Muscle of leg (tissue), 16 donors: ENCODE measurements at places on chromosomes 13 and 19. TPM values are rescaled to one million over a fixed set of nuclear protein-coding genes. Genes with fewer than 3 reads are reported as not detected.
A peak's percentile ranks its signal among the peaks of the same experiment; 100 is the strongest.

GRCh38 chr13:108917581-108917980 lies 288.2 kb downstream of the MYO16 start:
- peak; percentile 62 for DNase-seq

- peak; percentile 31 for DNase-seq
Measured at GRCh38 chr13:24148414-24149235, 11.9 kb upstream of the SPATA13 start.

- DNase-seq: no peak
Measured at GRCh38 chr19:10113964-10114650, 2.6 kb downstream of the P2RY11 start.

DNA sequence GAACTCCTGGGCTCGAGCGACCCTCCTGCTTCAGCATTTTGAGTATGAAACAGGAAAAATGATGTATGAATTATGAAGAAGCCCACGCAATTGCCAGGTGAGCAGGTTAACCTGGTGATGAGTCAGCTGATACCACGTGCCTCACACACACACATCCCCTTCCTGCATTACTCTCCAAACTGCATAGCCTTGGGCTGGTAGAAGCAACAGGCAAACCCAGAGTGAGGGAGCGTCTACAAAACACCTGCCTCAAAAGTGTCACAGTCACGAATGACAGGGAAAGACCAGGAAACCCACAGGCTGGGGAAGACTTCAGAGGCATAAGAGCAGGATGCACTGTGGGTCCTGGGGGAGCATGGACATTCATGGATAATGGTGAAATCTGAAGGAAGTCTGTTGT lies 192.8 kb upstream of the IRS2 start:
- no peak for DNase-seq

GRCh38 chr13:55653497-55653896 lies 1487.2 kb upstream of the PRR20A start:
- DNase-seq: no peak

- DNase-seq: no peak
Measured at GRCh38 chr13:28485551-28485950, 9.4 kb downstream of the FLT1 start.

DNA sequence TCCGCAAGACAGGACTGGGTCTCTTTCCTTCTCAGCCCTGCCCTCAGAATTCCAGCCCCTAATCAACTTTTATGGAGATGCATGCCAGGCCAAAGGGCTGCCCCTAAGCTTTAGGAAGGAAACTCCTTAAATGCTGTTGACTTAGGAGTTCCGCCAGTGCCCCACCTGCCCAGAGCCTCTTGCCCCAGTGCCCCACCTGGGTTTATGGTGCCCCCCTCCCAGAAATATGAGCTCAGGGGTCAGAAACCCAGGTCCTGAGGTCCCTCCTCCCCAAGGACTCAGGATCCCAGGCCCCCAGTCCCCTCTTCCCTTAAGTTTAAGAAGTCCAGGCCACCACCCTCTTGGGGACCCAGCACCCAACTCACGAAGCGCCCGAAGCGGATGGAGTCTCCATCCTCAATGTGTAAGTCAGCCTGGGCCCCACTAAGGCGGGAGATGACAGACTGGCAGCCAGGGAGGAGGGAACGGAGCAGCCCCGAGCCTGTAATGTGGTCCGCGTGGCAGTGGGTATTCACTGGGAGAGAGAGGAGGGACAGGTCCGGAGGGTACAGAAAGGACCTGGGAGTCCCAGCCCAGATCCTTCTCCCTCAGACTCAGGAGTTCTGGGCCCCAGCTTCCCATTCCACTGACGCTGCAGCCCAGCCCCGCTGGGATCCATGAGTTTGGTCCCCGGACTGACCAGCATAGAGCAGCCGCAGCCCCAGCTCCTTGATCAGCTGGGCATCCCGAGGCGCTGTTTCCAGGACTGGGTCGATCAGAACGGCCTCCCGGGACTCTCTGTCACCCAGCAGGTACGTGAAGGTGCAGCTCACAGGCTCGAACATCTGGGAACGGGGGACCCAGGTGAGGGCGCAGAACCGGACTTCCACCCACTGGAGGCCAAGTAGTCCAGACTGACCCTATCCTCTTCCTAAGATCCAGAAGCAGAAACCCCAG lies 897 bp downstream of the ETHE1 start:
- peak; percentile 39 for DNase-seq

- peak; percentile 66 for DNase-seq
Measured at GRCh38 chr19:10126213-10126639, 6.5 kb upstream of the EIF3G start.

Gene PRODH2
- not detected for polyA plus RNA-seq

Gene ZNF540
- 1.6 TPM for polyA plus RNA-seq

Gene ZNF526
- 5.9 TPM for polyA plus RNA-seq

Gene KLF12
- 21.7 TPM for polyA plus RNA-seq

Gene SYT3
- not detected for polyA plus RNA-seq

Gene CCDC122
- polyA plus RNA-seq: 3.2 TPM
